ENCODE measurements at places on chromosomes 1 and 21.

DNA sequence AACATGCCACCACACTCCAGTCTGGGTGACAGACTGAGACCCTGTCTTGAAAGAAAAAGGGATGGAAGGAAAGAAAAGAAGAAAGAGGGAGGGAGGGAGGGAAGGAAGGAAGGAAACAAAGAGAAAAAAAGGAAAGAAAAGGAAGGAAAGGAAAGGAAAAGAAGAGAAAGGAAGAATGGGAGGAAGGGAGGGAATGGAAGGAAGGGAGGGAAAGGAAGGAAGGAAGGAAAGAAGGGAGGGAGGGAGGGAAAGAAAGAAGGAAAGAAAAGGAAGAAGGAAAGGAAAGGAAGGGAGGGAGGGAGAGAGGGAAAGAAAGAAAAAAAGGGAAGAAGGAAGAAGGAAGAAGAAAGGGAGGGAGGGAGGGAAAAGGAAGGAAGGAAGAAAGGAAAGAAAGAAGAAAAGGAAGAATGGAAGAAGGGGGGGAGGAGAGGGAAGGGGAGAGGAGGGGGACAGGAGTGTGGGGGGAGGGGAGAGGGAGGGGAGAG is 5.0 kb upstream of the PPP1R15B start:
- no peak for DNase-seq

DNA sequence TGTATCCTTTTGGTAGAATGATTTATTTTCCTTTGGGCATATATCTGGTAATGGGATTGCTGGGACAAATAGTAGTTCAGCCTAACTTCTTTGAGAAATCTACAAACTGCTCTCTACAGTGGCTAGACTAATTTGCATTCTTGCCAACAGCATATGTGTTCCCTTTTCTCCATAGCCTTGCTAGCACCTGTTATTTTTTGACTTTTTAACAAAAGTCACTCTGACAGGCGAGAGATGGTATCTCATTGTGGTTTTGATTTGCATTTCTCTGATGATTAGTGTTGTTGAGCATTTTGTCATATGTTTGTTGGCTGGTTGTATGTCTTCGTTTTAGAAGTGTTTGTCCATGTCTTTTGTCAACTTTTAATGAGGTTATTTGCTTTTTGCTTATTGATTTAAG is 99.8 kb downstream of the UCK2 start:
- DNase-seq, result no peak

DNA sequence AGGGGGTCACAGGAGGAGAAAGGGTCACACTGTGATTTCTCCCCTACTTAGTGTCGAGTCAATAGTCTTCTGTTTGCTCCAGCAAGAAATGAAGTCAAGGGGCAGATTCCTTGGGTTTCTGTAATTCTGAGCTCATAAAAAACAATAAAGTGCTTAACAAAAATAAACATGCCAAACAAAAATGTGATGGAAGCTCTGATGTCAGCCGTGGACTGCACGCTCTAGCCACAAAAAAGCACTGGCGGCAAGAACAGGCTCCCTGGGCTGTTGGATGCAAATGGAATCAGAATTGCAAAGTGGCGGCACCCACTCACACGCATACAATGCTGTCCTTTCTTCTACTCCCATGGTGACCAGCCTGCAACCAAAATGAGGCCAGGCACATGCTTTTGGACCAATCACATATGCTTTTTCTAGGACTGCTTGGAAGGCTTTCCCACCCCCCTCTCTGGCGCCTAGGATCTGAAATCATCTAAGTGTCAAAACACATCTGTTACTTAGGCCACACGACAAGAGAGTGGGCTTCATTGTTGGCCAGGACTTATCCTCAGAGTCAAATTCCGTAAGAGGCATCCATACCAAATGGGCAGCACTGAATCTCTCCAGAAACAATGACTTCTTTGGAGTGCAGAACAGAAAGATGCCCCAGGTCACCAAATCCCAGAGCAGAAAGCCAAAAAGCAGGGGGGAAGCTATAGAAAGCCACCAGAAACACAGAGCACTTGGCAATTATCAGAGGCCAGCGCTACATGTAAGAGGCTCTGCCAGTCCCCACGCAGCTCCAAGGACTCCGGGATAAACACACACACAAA is 9.2 kb downstream of the C1orf198 start:
- peak; percentile 59 for DNase-seq

DNA sequence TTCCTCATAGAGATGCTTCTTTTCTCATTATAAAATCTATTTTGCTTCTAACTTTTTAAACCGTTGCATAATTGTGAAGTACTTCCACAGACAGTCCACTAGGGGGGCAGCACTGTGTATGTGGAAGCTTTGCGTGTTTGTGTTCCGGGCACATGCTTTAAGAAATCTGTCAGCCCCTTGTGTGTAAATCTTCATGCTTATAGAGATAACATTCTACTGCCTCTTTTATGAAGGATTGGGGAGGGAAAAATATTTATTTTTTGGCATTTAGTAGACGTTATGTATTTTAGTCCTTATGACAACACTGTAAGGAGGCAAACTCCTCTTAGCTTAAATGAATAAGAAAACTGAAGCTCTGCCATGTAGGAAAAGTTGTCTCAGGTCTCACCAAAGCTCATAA is 157.3 kb upstream of the PTGFR start:
- peak; percentile 52 for DNase-seq

GRCh38 chr1:46804027-46804889 is 5.4 kb downstream of the CYP4B1 start:
- DNase-seq, result no peak

GRCh38 chr1:77282866-77283539 is 1.2 kb downstream of the AK5 start:
- no peak for DNase-seq

- no peak for DNase-seq
These were observed 1.1 kb downstream of the MRPS6 start for GRCh38 chr21:34074283-34075090.

DNA sequence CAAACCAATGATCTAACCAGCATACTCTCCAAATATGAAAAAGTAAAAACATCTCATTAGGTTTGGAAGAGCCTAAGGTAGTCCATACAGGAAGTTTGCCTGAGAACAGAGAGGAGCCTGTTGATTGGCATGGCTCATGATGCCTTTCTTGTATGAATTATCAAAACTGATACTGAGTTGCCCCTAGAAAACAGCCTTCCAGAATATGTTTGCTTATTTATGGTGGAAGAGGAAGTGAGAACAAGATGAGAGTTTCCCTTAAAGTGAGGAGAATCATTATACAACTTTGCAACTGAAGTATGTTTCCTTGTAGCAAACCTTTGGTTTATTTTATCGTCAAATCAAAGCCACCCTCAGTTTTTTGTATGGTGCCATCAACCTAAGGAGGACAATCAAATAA is 23.8 kb upstream of the KIAA1614 start:
- DNase-seq, result no peak

DNA sequence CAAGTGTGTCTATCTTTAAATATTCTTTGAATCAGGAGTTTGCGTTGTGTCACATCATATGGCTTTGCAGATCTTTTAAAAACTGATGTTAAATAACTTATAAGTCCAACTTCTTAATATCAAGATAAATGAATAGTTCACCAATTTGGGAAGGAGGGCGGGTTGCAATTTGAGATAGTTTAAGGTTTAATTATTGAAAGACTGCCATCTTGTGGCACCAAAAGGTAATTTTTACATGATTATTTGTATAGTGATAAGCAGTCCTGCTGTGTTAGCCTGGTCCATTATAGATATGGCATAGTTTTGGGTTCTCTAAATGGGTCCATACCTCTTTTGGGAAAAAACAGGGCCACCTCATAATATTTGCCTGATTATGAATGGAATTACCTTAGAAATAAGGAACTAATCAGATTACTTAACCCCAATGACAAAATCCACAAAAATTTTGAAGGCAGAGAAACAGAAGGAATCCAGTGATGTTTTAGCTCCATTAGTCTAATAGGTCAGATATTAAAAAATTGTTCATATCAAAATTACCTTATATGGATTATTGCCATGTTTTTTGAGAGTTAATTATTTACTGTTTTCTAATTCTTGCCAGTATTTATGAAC is 64.3 kb downstream of the PRKAA2 start:
- peak; percentile 72 for DNase-seq

- no peak for DNase-seq
These were observed 273.4 kb downstream of the VAV3 start for GRCh38 chr1:107691540-107691939.

DNA sequence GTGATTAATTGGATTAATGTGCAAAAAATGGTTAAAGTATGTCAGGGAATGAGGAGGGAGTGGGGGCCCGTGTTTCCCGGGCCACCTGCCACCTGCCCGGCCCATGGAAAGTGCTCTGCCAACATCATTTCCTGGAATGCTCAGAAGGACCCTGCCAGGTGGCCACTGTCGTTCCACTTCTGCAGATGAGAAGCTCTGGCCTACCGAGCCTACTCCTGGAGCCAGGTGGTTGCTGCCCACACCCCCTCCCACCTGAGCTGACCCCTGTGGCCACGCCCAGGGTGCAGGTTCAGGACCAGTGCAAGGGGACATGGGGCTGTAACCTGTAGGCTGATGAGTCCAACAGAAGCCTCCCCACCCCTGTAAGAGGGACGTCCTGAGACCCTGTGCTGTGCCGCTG is 99.7 kb downstream of the PRDM16 start:
- no peak for DNase-seq

GRCh38 chr1:238552271-238552670 is 661.5 kb upstream of the ZP4 start:
- peak; percentile 19 for DNase-seq

- no peak for DNase-seq
These were observed 12.7 kb upstream of the RNF187 start for GRCh38 chr1:228474507-228474906.

- peak; percentile 75 for DNase-seq
These were observed 3.2 kb downstream of the ID3 start for GRCh38 chr1:23555986-23556634.

- no peak for DNase-seq
These were observed 71.4 kb upstream of the HSPA13 start for GRCh38 chr21:14454016-14455009.

DNA sequence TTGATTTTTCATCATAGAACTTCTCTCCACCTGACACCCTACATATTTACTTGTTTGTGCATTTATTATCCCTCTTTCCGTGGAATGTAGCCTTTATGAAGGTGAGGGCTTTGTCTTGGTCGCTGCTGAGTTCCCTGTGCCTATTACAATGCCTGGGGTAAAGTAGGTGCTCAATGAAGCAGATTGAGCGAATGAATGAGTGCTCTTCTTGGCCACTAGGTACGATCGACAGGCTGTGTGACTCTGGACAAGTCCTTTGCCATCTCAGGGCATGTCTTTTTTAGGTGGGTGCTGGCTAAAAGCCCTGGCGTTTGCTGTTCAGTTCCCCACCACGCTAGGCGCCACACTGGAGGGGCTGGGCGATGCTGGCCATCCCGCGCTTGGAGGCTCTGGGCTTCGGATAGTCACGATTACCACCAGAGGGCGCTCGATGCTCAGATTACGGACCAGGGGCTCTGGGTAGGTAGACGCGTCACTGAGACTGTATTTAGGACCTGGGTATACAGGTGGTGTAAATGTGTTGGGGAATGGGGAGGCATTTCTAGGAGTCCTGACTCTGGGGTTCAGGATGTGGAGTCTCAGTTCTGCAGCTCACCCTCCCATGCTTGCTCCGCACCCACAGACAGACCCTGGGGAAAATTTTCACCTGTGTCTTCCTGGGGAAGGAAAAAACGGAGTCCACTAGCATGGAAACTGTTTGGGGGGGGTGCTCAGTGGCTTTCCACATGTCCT is 71.0 kb upstream of the CSF3R start:
- peak; percentile 43 for DNase-seq

All from fibroblast of mammary gland (primary cell).